ENCODE measurements at places on chromosomes 12 and 14. TPM values are rescaled to one million over a fixed set of nuclear protein-coding genes. Genes with fewer than 3 reads are reported as not detected.

DNA sequence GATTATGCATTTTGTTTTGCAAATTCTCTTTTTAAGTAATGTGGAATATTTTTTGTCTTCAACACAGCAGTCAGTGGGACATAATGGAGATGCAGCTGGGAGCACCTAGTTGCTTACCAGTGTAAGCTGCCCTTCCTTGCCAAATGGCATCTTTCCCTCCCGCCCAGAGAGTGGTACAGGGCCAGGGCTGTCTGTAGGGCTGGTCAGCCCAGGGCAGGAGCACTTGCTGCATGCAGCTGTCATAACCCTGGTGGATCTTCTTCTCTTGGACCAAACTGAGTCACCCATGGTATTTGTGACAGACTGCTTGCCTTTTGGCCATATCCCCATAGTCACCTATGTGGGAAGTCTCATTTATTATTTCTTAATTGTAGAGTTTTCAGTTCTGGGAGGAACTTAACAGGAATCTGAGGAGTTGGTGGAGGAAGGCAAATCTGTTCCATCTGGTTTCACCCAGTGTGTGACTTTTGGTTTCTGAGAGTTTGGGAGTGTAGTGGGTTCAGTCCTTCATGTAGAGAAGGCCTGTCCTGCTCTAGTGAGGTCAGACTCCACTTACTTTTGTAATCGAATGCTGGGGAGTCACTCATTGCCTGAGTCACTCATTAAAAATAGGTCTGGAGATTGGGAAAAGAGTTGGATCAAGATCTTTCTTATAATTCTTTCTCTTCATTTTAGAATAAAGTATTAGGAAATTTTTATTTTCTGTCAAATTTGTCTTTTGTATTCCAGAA is 62.0 kb upstream of the ASPG start:
- H3K27me3 ChIP-seq = peaks cover 28% of the 10 kb centered on the region
- no peaks in the 10 kb centered on the region for H3K4me1 ChIP-seq
- no peaks in the 10 kb centered on the region for H3K36me3 ChIP-seq
- H3K4me3 ChIP-seq = no peak overlapping the region
- H3K27ac ChIP-seq = no peak overlapping the region

DNA sequence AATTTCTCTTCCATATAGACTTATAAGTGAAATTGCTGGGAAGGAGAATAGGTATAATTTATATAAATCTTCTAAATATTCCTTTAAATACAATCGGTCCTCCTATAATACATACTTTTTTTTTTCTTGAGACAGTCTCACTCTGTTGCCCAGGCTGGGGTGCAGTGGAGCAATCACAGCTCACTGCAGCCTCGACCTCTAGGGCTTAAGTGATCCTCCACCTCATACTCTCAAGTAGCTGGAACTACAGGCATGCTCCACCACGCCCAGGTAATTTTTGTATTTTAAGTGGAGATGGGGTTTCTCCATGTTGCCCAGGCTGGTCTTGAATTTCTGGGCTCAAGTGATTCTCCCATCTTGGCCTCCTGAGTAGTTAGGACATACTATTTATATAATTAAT is 29.7 kb upstream of the NPFF start:
- no peaks in the 10 kb centered on the region for H3K4me1 ChIP-seq
- H3K4me3 ChIP-seq = no peak overlapping the region

DNA sequence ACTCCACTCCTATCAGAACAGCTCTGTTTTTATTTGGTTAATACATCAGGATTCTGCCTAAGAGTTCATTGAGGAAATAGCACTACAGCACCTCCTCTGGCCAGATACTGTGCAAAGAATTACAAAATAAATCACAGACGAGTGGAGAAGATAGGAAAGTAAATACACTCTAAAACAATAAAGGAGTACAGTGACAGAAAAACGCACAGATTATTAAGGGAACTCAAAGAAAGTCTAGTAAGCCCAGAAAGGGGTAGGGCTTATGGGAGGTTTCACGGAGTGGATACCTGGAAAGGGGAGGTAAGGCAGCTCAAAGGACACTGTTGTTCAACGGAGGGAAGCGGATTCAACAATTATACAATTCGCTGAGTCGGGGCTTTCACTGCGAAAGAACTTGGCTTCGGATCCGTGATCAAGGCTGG is 5.5 kb downstream of the OR10AD1 start:
- peak overlapping the region; percentile 96 for H3K27ac ChIP-seq
- H3K4me1 ChIP-seq = no peaks in the 10 kb centered on the region
- peaks cover 6% of the 10 kb centered on the region for H3K36me3 ChIP-seq
- H3K4me3 ChIP-seq = peak overlapping the region; percentile 81

DNA sequence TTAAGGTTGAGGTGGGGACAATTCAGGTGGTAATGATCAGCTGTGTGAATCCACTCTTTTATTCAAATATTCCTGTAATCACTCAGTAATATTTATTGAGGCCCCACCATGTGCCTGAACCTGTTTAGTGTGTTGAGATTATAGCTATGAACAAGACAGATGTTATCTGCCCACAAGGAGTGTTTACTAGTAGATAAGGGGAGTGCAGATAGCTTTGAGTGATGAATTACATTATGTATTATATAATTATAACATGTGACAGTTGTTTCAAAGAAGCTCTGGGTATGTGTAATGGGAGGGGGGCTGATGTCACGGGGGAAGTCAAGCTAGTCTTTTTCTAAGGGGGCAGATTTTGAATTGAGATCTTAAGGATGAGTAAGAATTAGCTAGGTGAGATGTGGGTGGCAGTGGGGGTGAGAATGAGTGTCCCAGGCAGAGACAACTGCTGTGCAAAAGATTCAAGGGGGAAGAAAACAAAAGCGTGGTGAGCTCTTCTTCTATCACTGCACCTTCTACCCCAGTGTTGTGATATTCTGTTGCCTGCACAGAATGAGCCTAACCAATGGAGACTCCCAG is 21.3 kb upstream of the SRRM4 start:
- H3K4me3 ChIP-seq = no peak overlapping the region
- no peak overlapping the region for H3K27ac ChIP-seq
- H3K36me3 ChIP-seq = no peaks in the 10 kb centered on the region
- ATAC-seq = no peak
- H3K27me3 ChIP-seq = peaks cover 7% of the 10 kb centered on the region

GRCh38 chr12:31586728-31587127 is 4.2 kb downstream of the DENND5B start:
- no peaks in the 10 kb centered on the region for H3K27me3 ChIP-seq
- no peak for ATAC-seq
- no peaks in the 10 kb centered on the region for H3K36me3 ChIP-seq
- H3K4me3 ChIP-seq = no peak overlapping the region
- no peaks in the 10 kb centered on the region for H3K4me1 ChIP-seq
- H3K27ac ChIP-seq = no peak overlapping the region

- no peak overlapping the region for H3K4me3 ChIP-seq
- ATAC-seq = no peak
- H3K27me3 ChIP-seq = no peaks in the 10 kb centered on the region
- no peaks in the 10 kb centered on the region for H3K36me3 ChIP-seq
Observed at GRCh38 chr12:77477907-77478533, 352.7 kb upstream of the NAV3 start.

DNA sequence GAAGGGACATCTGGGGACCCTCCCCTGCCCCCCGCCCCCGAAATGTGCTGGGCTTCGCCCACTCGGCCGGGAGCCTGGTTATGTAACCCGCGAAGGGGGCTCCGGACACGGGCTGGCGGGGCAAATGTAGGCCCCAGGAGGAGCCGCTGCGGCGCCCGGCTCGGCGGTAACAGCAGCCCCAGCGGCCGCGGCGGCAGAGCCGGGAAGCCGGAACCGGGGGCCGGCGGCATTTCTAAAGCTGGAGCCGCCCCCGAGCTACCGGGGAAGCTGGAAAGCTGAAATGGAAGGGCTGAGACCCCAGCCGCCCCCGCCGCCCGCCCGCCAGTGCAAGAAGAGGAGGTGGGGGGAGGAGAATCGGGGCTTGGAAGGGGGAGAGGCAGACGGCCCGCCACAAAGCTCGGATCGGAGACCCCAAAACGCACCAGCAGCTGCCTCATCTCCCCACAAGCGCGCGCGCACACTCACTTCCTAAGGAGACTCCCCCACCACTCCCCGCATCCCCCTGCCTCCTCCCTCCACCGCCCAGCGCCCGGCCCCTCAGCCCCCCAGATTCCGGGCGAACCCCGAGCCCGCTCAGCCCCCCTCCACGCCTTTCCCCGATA is 1.5 kb downstream of the KDM2B start:
- H3K27me3 ChIP-seq = no peaks in the 10 kb centered on the region
- H3K27ac ChIP-seq = peak overlapping the region; percentile 95

GRCh38 chr14:59067127-59067894 is 121.2 kb upstream of the DAAM1 start:
- no peaks in the 10 kb centered on the region for H3K36me3 ChIP-seq
- no peak overlapping the region for H3K27ac ChIP-seq
- H3K4me1 ChIP-seq = peaks cover 7% of the 10 kb centered on the region
- no peak overlapping the region for H3K4me3 ChIP-seq
- no peaks in the 10 kb centered on the region for H3K27me3 ChIP-seq
- ATAC-seq = no peak

DNA sequence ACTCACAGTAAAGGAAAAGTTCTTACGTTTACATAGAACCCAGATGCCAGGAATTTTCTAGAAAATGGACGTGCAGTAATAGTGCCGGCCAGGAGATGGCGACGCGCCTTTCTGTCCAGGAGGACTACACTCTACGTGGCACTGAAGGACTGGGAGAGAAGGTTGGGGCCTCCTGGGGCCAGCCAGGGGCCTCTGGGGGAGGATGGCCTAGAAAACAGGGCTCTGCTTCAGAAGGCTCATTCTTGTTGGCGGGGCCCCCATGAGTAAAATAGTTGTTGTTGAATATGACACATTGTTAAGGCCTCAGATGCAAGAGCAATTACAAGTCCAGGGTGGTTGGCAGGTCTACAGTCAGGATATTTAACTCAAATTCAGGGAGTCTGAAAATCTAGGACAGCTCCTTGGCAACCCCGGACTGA is 120.1 kb upstream of the MAX start:
- H3K27ac ChIP-seq = no peak overlapping the region
- ATAC-seq = no peak

DNA sequence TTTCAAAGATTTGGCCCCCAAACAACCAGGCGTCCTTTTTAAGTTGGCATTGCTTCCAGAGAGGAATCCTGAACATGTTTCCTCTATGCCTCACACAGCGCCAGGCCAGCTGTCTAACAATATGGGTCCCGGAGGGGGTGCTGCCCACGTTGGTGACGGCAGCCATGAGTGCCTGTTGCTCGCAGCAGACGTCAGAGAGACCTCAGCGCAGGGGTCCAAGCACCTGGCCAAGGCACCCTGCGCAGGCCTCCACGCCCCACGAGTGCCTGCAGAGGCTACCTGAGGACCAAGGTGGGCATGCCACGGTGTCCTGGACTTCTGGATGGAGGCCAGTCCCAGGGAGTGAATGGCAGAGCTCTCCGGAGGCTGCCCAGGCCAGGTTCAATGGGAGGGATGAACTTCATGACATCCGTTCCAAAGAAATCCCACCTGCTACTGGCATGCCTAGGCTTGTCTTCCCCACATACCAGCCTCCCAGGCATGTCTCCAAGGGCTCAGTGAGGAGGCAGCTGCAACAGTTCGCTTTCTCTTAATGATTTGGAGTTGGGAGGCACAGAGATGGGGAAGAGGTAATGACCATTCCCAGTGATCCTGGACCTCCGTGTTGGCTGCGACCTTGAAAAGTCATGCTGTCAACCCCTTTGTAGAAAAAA is 11.6 kb upstream of the FOXN3 start:
- no peaks in the 10 kb centered on the region for H3K36me3 ChIP-seq
- no peak overlapping the region for H3K4me3 ChIP-seq

DNA sequence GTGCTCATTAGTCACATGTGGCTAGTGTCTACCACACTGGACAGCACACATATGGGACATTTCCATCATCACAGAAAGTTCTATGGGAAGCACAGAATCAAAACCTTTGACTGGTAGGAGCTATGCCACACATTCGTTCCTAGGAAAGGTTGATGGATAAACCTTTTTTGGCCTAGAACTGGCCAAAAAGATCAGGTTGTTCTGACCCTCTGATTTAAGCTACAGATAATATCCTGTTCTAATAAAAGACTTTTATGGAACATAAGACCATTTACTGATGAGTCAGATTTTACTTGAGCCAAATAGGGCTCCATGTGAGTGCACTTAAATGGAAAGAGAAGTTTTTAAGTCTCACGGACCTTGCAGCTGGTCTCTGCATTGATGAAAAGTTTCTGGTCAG is 143.2 kb downstream of the SLC15A4 start:
- no peak overlapping the region for H3K4me3 ChIP-seq
- H3K4me1 ChIP-seq = no peaks in the 10 kb centered on the region
- no peaks in the 10 kb centered on the region for H3K27me3 ChIP-seq
- no peak for ATAC-seq
- H3K27ac ChIP-seq = no peak overlapping the region

DNA sequence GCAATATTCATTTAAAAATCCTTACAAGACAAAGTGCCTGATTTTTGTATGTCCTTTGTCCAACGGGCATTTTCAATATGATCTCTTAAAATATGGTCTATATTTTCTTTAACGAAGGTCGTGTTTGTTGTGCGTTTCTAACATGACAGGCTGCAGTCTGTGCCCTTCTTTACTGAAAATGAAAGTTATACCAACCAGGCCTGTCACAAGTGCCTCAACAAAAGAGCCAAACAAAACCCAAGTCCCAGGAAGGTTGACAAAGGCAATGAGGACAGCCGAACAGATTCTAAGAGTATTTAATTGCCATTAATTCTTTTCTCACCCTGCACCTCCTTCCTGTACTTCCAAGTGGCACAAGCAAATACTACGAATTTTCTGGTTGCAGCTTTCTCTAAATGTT is 13.9 kb downstream of the PAX9 start:
- peaks cover 58% of the 10 kb centered on the region for H3K27me3 ChIP-seq
- H3K27ac ChIP-seq = no peak overlapping the region
- ATAC-seq = no peak
- H3K4me1 ChIP-seq = no peaks in the 10 kb centered on the region
- no peak overlapping the region for H3K4me3 ChIP-seq

GRCh38 chr14:22994762-22995275 is 12.5 kb upstream of the AJUBA start:
- no peaks in the 10 kb centered on the region for H3K4me1 ChIP-seq
- H3K27me3 ChIP-seq = no peaks in the 10 kb centered on the region
- no peaks in the 10 kb centered on the region for H3K36me3 ChIP-seq
- no peak overlapping the region for H3K27ac ChIP-seq
- H3K4me3 ChIP-seq = no peak overlapping the region

DNA sequence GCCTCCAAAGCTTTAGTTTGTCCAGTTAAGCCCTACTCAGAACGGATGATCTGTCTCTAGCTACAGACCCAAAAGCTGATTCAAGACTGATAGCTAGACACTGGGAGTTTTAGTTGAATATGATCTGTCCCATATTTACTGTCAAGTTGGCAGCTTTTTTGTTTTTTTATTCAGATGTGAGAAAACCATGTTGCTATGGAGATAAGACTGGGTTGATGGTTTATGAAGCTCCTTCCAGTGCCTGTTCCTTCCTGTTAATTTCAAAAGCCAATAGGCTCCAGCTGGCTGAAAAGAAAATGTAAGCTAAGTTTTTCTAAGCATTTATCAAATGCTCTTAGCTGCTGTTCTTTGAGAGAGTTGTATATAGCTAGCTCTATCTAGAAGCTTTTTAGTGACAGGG is 4.7 kb downstream of the DYNLL1 start:
- ATAC-seq = no peak
- H3K36me3 ChIP-seq = no peaks in the 10 kb centered on the region

- no peak for ATAC-seq
- H3K36me3 ChIP-seq = no peaks in the 10 kb centered on the region
- H3K27me3 ChIP-seq = peaks cover 8% of the 10 kb centered on the region
- no peaks in the 10 kb centered on the region for H3K4me1 ChIP-seq
Observed at GRCh38 chr14:96729889-96730288, 67.3 kb upstream of the VRK1 start.

CCDC38 gene
- not detected for total RNA-seq

ATP2A2 gene
- 118 TPM for total RNA-seq

TMEM119 gene
- 4.6 TPM for total RNA-seq

STON2 gene
- total RNA-seq = 11.6 TPM

TSPAN8 gene
- total RNA-seq = 4.3 TPM

PRB2 gene
- not detected for total RNA-seq

Measured in gastroesophageal sphincter (tissue), 4 donors.